Epithelial cell of esophagus (primary cell): ENCODE measurements at places on chromosomes 4 and X.
A peak's percentile ranks its signal among the peaks of the same experiment; 100 is the strongest.

- DNase-seq = no peak
Measured at GRCh38 chrX:16103625-16104024, 19.7 kb upstream of the GRPR start.

DNA sequence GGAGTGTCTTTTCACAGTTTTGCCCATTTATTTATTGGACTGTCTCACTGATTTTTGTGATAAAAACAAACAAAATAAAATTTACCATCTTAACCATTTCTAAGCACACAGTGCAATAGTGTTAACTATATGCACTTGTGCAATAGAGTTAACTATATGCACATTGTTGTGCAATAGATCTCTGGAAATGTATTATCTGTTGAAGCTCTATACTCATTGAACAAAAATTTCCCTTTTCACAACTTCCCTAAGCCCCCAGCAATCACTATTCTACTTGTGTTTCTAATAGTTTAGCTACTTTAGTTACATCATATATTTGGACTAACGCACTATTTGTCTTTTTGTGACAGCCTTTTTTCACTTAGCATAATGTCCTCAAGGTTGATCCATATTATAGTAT lies 59.7 kb upstream of the BEX4 start:
- DNase-seq = peak; percentile 9

DNA sequence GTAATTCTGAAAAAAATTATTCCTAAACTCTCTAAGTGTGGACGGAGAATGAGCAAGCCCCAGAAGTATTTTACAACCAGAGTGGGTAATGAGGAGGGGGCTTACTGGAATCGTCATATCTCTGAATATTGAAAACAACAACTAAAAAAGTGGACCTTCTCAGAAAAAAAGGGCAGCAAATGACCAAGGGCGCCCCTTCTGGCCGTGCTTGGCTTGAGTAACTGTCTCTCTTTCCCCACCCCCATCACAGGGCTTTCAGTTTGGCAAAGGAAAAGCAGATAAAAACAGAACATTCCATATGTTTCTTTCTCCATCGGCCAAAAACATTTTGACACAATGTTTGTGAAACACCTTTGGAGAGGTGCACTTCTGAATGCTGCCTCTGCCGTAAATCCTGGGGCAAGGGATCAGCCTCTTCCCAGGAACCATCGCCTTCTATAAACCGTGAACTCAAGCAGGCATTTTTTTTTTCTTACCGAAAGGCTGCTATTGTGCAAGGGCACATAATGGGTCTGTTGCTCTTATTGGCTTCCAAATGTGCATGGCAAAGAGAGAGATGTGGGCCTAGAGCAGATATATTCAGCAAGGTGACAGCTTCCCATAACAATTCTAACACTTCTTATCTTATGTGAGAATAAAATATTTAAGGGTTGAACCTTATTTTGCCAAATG lies 115.4 kb downstream of the PARM1 start:
- no peak for DNase-seq

GRCh38 chrX:121903961-121904360 lies 856.6 kb downstream of the GLUD2 start:
- DNase-seq = no peak

DNA sequence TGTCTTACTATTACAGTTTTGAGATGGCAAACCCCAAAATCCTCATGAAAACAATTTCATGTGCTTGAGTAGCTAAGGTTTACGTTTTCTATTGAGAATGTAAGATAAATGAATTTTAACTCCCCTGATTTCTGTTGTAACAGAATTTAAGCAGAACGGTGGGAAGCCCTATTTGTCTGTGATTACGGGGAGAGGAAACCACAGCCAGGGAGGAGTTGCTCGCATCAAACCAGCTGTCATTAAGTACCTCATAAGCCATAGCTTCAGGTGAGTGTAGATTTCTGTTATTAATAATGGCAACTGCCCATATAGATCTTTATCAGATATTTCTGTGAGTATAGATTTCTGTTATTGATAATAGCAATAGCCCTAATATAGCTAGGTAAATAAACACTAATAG lies 44.2 kb upstream of the RHOH start:
- DNase-seq = no peak

DNA sequence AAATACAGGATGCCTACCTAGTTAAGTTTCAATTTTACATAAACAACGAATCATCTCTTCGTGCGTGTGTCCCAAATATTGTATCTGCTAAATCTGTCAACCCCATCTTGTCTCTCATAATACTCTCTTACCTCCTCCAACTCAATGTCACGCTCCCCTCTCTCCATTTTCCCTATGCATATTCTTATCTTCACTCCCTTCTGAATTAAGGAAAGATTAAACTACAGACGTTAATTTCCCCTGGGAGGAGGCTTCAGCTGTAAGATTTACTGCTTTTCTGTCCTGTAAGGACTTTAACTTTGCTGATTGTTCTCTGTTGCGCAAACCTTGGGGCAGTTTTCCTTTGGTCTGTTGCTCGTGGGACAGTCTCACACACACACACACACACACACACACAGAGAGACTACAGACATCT lies 455 bp upstream of the ABCB7 start:
- DNase-seq = peak; percentile 0

- no peak for DNase-seq
Measured at GRCh38 chrX:103276581-103277002, at the start of gene TCEAL5. TSS of gene TCEAL5 (minus strand) at chrX:103276750. CDS start at chrX:103274563, 2,187 bp downstream.

DNA sequence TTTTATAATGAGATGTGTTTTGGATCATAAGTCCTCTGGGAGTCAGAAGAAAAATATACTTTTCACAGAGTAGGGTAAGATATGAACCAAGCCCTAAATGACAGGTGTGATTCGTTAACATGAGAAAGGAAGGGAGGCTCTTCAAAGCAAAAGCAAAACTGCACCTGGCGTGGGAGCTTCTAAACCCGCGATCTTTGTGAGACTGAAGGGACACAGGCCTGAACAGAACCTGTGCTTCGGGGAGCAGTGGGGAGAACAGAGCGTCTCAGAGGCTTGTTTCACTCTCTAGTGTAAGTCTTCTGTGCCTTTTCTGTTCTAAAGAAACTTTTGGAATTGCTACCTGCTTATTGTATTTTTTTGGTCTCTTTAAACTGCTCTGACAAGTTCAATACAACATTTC lies 30.2 kb upstream of the CYP4V2 start:
- DNase-seq = no peak

GRCh38 chrX:78375894-78376293 lies 48.5 kb upstream of the CYSLTR1 start:
- peak; percentile 6 for DNase-seq
